Fibroblast of lung (primary cell): ENCODE measurements at places on chromosomes 2 and 18. TPM values are rescaled to one million over a fixed set of nuclear protein-coding genes. Genes with fewer than 3 reads are reported as not detected.

The ABCG8 gene
- total RNA-seq: not detected in 2 replicates

The GAREM1 gene
- total RNA-seq: 1.5 TPM in 2 replicates

The GULP1 gene
- total RNA-seq: 71.7 and 82.4 TPM in 2 replicates

The SLC19A3 gene
- total RNA-seq: 0.17 and 1.0 TPM in 2 replicates

The COL5A2 gene
- 200 and 253 TPM in 2 replicates for total RNA-seq

The MC4R gene
- total RNA-seq: not detected in 2 replicates

The DSG1 gene
- total RNA-seq: not detected in 2 replicates

The MBD1 gene
- total RNA-seq: 44.9 and 53.3 TPM in 2 replicates

The PDK1 gene
- 5.9 and 11.2 TPM in 2 replicates for total RNA-seq

The ASAP2 gene
- 16.4 and 19.2 TPM in 2 replicates for total RNA-seq

GRCh38 chr2:210459880-210460279, 16.7 kb downstream of the LANCL1 start:
- peaks cover 4% of the 10 kb centered on the region for H3K36me3 ChIP-seq
- H3K4me3 ChIP-seq: no peak overlapping the region
- H3K27ac ChIP-seq: no peak overlapping the region

GRCh38 chr2:230924470-230925341, at the start of gene GPR55:
Gene GPR55 (minus strand): TSS chr2:230925242. CDS start chr2:230910962, 14,280 bp downstream.
- no peak within 1 kb of the TSS for H3K4me3 ChIP-seq
- H3K27ac ChIP-seq: no peak within 1 kb of the TSS
- peaks cover 9% of the 10 kb centered on the region for H3K27me3 ChIP-seq
- no peaks in the 10 kb centered on the region for H3K36me3 ChIP-seq
- no peak for DNase-seq

DNA sequence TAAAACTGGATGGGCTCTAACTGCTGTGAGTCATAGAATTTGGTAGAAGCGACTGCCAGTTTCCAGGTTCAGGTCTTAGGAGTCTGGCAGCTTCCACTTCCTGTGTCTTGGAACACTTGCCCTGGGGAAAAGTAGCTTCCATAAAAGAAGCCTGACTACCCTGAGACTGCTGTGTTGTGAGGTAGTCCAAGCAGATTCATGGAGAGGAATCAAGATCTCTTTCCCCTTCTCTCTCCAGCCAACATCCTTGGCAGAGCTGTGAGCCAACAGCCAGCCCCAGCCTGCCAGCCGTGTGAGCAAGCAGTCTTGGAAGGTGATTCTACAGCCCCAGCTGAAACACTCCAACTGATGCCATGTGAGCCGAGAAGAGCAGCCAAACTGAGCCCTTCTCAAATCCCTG, 33.7 kb downstream of the SLC20A1 start:
- H3K4me3 ChIP-seq: no peak overlapping the region
- H3K4me1 ChIP-seq: no peaks in the 10 kb centered on the region
- no peaks in the 10 kb centered on the region for H3K27me3 ChIP-seq
- H3K27ac ChIP-seq: no peak overlapping the region
- DNase-seq: no peak

GRCh38 chr2:61165946-61166345, 4.0 kb downstream of the C2orf74 start:
- no peak overlapping the region for H3K27ac ChIP-seq
- no peaks in the 10 kb centered on the region for H3K27me3 ChIP-seq
- H3K4me3 ChIP-seq: no peak overlapping the region
- peaks cover 2% of the 10 kb centered on the region for H3K36me3 ChIP-seq

- H3K4me1 ChIP-seq: peaks cover 6% of the 10 kb centered on the region
- no peak for DNase-seq
- peak overlapping the region; percentile 18 for H3K27ac ChIP-seq
- no peaks in the 10 kb centered on the region for H3K36me3 ChIP-seq
- no peaks in the 10 kb centered on the region for H3K27me3 ChIP-seq
- H3K4me3 ChIP-seq: no peak overlapping the region
Measured at GRCh38 chr2:191895195-191895594, 48.3 kb upstream of the CAVIN2 start.

DNA sequence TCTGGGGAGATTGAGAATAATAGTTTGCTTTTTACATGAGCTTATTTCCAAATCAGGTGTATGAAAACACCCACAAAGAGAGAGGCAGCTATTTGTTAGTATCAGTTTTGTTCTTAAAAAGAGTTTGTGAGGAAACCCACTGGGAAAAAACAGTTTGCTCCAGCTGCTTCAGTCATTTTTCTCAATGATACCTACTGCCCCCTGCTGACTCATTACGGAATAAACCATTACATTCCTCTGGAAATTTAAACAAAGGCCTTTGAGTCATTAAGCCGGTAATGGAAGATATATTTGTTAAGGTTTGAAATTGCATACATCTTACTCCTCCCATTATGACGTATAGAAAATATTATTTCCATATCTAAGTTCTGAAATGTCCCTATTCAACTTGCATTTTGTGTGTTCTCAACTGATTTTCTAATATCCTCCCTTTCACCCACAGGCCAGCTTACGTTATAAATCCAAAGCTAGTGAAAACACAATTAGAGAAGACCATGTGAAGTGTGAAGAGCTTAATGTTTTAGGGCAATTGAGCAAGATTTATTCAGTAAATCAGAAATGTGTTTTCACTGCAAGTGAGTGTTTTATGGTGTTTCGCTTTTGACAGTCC, 761.6 kb downstream of the DSC3 start:
- H3K4me3 ChIP-seq: no peak overlapping the region
- H3K36me3 ChIP-seq: no peaks in the 10 kb centered on the region
- H3K27me3 ChIP-seq: no peaks in the 10 kb centered on the region
- H3K4me1 ChIP-seq: no peaks in the 10 kb centered on the region
- peak; percentile 65 for DNase-seq
- no peak overlapping the region for H3K27ac ChIP-seq

DNA sequence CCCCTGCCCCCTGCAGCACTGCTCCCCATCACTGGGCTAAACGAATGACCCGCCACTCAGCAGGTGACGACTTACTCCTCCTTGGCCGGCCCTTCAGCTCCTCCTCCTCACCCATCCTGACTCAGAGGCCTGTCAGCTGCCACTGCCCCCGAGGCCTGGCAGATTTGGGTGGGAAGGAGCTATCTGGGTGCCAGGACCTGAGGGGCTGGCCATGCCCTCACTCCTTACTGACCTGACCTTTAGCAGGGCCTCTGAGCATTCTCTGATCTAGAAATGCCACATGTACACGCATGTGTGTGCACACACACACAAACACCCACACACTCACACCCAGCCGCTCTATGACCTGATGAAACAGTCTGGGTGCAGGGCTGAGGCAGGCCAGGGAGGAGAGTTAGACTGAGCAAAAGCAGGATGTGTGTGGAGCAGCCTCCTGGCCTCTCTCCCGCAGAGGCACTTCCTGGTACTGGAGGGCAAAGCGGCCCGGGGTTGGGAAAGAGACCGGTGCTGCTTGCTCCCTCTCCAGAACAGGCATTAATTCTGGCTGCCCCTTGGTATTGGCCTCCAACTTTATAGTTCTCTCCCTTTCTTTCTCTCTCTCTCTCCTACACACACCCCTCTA, 68.0 kb downstream of the ZFP36L2 start:
- H3K27ac ChIP-seq: peak overlapping the region; percentile 69
- H3K27me3 ChIP-seq: no peaks in the 10 kb centered on the region
- H3K36me3 ChIP-seq: no peaks in the 10 kb centered on the region
- peaks cover 15% of the 10 kb centered on the region for H3K4me1 ChIP-seq

GRCh38 chr2:177553176-177553884, 160.8 kb downstream of the AGPS start:
- no peaks in the 10 kb centered on the region for H3K36me3 ChIP-seq
- peak; percentile 44 for DNase-seq
- H3K27me3 ChIP-seq: no peaks in the 10 kb centered on the region
- H3K4me1 ChIP-seq: no peaks in the 10 kb centered on the region
- H3K4me3 ChIP-seq: peak overlapping the region; percentile 99

DNA sequence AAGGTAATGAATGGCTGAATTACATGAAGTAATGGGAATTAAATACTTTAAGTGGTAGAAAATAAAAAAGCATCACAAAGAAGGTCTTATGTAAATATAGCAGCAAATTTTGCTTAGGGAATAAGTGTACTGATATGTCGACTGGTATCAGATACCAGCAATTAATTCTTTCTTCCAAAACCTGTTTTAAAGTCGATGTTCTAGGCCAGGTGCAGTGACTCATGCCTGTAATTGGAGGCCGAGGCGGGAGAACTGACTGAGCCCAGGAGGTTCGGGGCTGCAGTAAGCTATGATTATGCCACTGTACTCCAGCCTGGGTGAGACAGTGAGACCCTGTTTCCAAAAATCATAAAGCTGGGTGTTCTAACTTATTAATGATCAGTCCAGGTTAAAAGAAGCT, 30.3 kb downstream of the SP3 start:
- no peaks in the 10 kb centered on the region for H3K4me1 ChIP-seq
- no peaks in the 10 kb centered on the region for H3K36me3 ChIP-seq
- H3K27me3 ChIP-seq: no peaks in the 10 kb centered on the region

DNA sequence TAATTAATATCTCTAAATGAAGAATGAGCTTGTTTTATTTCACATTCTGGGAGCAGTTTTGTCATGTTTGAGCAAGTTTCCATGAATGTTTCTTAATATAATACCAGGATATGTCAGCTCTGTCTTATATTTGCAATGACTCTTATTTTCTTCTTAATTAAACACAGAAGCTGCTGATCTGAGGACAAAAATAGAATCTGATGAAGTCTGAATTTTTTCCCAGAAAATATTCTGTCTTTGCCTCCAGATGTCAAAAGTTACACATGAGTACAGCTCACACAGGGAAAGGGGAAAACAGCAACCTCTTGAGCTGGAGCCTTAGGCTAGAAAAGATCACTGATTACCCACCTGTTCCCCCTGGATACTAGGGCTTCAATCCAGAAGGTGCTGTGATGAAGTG, 606.6 kb upstream of the SYT4 start:
- H3K27me3 ChIP-seq: no peaks in the 10 kb centered on the region
- H3K36me3 ChIP-seq: no peaks in the 10 kb centered on the region
- no peak for DNase-seq
- no peak overlapping the region for H3K27ac ChIP-seq

DNA sequence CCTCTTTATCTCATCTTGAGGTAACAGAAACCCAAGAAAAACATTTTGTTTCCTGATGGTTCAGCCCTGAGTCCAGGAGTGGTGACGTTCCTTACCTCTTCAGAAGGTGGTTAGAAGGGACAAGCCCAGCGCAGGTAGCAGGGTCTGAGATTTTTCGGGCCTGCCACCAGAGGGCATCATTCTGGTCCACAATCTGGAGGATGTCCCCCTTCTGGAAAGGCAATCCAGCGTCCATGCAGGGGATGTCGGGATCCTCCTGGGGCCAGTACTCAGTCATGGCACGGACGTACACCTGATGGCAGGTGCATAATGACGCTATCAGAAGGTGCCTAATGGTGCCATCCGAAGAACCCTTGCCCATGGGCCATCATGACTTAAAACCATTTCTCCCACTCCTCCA, 17.7 kb downstream of the MPP4 start:
- no peak overlapping the region for H3K4me3 ChIP-seq
- H3K27me3 ChIP-seq: no peaks in the 10 kb centered on the region
- H3K36me3 ChIP-seq: no peaks in the 10 kb centered on the region
- H3K27ac ChIP-seq: no peak overlapping the region
- no peaks in the 10 kb centered on the region for H3K4me1 ChIP-seq

DNA sequence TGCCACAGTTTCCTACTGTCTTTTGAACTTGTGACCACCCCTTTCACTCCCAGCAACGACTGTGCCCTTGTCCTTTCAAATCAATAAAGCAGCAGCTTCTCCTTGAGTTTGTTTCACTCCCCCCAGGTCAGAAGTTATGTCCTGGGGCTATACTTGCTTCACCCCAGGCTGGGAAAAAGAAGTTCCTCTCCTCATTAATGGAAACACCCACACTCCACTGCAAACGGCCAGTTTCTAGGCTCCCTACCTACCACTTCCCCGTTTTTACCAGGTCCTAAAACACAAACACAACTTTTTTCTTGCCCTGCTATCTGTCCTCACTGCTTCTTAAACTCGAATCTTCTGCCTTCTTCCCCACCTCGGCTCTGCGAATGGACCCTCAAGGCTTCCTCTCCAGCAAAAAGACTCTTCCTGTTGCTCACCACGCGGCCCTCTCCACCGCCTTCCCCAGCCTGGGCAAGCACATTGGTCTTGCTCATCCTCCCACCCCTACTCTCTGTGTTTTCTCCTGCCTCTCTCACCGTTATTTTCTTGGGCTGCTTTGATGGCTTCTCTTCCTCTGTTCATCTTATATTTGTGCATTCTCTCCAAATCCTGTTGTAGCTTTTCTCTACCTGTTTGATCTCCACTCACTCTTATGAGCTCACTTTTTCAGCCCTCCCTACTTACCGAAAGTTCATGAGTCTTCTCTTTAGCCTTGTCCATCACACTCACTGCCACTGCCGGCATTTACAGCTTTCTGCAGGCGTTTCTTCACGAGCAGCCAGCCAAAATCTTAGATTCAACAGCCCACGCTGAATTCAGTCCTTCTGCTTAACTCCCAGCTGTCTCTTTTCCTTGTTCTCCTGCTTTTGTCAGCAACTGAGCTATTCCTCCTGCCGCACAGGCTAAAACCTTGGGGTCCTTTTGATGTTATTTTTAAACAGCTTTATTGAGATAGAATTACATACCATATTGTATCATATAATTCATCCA, 7.0 kb upstream of the SP5 start:
- no peak for DNase-seq
- H3K4me3 ChIP-seq: no peak overlapping the region

DNA sequence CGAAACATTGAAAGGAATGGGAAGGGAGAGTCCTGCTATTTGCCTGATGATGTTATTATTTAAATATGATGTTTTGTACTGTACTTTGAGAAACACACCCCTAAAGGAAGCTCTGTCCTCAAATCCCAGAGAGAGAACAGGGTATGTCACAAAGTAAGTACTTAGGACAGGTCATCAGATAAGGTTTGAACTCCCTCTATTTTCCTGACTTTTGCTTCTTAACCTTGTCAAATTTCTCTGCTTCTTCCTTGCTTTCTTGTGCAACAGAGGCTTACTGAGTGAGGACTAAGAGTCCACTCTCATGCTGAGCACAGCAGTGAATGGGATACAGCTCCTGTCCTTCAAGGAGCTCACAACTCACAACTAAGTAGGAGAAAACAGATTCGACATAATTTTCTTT, 3.7 kb downstream of the DGUOK start:
- H3K4me3 ChIP-seq: no peak overlapping the region
- H3K27ac ChIP-seq: no peak overlapping the region
- no peak for DNase-seq
- no peaks in the 10 kb centered on the region for H3K27me3 ChIP-seq
- H3K4me1 ChIP-seq: peaks cover 6% of the 10 kb centered on the region

DNA sequence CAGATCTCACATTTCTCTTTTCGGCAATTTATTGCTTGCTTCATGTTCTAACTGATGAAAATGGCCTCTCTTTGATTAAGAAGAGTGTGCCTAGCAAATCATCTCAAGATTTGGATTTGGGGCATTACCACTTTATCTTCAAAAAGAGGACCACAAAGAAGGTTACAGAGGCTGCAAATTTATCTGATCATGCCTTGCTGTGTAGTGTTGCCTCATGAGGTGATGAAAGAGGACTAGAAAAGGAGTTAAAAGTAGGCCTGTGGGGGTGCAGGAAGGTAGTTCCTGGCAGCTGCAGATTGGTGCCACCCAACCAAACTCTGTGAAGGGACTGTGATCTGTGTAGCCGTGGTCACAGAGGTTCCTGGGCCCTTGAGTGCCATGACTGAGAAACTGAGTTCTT, 69.2 kb downstream of the PRELID3A start:
- no peaks in the 10 kb centered on the region for H3K4me1 ChIP-seq
- H3K36me3 ChIP-seq: no peaks in the 10 kb centered on the region
- DNase-seq: no peak

GRCh38 chr18:61666876-61667590, 225.8 kb downstream of the RNF152 start:
- no peak for DNase-seq
- no peak overlapping the region for H3K27ac ChIP-seq
- no peaks in the 10 kb centered on the region for H3K36me3 ChIP-seq
- no peaks in the 10 kb centered on the region for H3K4me1 ChIP-seq
- no peak overlapping the region for H3K4me3 ChIP-seq

GRCh38 chr2:138271467-138271866, 230.1 kb upstream of the SPOPL start:
- H3K36me3 ChIP-seq: no peaks in the 10 kb centered on the region
- H3K27me3 ChIP-seq: no peaks in the 10 kb centered on the region
- no peak for DNase-seq
- peaks cover 24% of the 10 kb centered on the region for H3K4me1 ChIP-seq
- no peak overlapping the region for H3K4me3 ChIP-seq
- no peak overlapping the region for H3K27ac ChIP-seq
